ENCODE measurements at places on chromosomes 12 and 14.

- DNase-seq, result no peak
Observed at GRCh38 chr12:97594236-97595088, 131.9 kb downstream of the RMST start.

DNA sequence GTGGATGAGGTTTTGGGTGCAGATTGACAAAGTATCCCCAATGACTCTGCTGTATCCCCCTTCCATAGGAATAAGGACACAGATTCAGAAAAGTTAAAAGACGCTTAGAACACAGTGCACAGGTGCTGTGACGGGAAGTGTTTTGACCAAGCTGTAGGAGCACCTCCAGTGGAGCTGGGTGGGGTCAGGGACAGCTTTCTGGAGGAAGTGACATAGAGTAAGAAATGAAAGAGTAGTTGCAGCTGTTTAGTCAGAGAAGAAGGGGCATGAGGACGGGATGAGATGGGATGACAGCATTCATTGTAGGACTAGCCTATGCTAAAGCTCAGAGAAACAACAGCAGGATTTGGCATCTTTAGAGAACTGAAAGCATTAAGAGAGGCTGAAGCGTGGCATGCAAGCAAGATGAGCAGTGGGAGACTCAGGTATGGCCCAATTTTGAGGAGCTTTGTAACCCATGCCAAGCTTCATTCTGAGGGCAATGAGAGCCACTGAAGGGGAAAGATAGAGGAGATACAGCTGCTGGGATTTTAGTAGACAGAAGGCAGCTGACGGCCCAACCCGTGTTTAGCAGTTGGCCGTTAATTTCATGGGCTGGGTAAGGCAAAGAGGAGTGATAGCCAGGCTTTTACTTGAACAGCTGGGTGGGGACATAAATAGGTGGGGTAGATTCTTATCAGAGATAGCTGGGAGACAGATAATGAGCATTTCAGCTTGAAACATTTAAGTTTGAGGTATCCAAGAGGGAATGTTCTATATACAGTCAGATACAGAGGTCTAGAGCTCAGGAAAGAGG is 131.8 kb upstream of the KRAS start:
- DNase-seq, result no peak

GRCh38 chr14:56892959-56893358 is 82.7 kb upstream of the OTX2 start:
- no peak for DNase-seq

DNA sequence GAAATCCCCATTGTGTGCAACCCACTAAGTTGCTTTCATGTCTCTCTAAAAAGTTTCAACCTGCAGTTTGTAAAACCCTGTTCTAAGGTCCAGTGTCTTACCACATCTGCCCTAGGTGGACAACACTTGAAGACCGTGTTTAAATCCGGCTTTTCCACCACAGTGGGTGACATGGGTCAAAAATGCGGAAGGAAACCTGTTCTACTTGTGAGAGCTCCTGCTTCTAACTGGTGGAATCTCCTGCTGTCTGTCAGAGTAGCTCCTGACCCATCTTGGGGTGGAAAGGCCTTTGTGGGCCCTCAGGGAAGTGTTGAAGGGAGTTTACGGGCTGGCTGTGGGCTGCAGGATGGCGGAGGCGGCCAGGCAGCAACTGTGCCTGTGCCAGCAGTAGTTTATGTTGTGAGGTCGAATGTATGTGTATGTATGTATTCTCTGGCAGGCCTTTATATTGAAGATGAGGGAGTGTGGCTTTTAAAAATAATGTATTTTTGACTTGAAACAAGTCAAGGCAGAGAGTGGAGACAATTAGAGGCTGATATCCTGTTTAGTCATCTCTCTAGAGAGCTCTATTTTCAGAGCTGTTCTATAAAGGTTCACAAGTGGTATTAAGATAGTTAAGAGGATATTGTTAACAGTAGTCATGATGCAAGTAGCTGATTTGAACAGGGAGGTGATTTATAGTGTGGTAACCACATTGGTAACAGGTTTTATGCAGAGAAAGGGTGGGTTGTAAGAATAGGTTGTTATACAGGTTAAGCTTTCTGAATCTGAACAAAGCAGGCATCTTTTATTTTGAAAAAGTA is 67.0 kb downstream of the PRKCH start:
- DNase-seq, result no peak

GRCh38 chr12:67426067-67426466 is 156.9 kb downstream of the CAND1 start:
- no peak for DNase-seq

All from stimulated activated CD8-positive, alpha-beta memory T cell treated with anti-CD3 and anti-CD28 coated beads, Interleukin-4, amount 100 ng/mL, for 1 hour (primary cell).